ENCODE measurements at places on chromosomes 3 and 15.

GRCh38 chr15:90191794-90192509, 9.2 kb upstream of the SEMA4B start:
- no peak for DNase-seq

DNA sequence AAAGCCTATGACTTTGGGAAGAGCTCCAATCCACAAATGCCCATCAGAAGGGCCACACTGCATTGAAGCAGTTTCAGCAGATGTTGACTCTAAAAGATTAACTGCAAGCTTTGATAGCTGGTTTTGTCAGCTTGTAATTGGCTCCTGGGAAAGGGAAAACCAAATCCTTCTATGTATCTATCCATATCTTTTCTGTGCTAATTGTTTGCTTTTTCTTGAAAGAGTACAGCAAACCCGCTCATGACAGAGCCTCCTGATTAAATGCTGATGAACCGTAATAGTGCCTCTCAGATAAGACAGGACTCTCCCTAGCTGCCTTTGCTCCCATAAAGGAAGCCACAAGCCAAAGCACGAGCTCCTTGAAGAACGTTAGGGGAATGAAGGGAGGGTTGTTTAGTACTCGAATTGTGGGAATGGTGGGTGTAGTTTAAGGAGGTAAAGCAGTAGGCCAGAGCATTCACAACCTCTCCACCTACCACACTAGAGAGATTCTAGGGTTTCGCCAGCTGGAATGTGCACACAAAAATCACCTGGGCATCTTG, 33.6 kb upstream of the LRIG1 start:
- no peak for DNase-seq

GRCh38 chr3:133042778-133043177, 4.6 kb downstream of the TMEM108 start:
- no peak for DNase-seq

DNA sequence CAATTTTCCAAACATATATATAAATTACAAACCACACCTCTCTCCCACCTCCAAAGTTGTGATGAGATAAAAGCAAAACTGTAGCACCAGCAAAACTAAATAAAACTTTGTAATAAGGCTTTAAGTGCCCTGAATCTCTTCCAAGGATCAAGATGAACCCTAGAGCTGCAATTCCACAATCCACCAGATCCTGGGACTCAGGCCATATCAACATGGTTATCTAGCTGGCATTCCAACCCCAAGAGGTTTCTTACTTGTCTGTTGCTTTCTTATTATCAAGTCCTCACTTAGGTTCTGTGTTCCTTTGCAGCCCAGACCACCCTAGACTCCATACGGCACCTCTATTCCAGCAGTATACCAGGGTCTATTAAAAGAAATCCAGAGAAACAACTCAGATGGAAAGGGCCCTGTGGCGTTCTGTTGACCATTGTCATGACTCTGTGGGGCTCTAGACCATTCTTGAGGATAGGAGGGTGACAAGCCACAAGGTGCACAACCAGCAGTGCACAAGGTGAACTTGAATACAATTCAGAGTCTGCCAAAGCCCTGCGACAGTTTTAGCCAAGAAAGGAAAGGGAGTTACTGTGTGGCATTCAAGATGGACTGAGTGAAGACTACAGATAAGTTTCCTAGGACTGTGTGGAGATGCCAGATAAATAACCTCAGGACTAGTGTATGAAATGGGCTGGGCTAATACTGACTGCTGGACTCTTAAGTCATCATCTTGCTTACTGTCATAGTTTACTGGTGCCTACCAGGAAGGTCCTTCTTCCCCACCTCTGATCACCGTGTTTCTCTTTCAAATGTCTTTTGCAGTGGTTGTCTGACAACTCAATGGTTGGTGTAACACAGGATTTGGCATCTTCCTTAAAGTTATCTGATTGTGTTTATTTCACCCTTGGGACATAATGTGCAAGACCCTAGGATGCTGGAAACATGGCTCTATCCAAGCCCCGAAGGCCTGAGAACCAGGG, 27.2 kb downstream of the ACKR2 start:
- DNase-seq: no peak

DNA sequence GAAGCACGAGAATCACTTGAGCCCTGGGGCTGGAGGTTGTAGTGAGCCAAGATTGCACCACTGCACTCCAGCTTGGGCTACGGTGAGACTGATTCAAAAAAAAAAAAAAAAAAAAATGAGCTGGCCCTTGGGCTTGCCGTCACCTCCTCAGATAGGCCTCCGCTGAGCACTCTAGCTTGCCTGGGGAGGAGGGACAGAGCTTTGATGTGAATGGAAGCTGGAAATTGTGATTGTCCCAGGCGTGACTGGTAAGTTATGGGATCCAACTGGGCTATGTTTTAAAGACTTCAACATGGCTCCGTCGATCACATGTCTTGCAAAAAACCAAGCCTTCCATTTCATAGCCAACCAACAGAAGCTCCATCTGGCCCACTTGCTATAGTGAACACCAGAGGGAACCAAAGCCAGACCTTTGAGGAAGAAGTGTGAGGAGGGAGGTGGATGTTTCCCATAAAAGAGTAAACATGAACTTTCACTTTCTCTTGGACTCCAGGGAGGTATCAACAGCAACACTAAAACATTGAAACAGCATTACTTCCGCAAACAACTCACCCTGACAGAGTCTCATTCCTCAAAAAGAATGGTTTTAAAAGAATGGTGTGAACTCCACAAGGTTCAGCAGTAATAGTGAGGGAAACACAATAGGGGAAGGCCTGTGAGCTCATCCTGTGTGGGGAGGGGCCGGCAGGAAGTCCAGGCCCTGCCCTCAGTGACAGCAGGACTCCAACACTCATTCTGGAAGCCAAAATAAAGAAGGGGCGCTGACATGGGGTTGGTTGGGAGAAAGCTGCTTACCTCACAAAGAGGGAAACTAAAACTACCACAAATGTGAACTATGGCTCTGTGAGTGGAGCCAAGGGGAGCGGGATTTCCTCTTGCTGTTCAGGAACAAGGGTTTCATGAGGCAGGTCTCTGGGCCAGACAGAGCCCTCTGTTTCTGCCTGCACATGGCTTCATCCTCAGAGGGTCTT, 59.2 kb upstream of the IL12A start:
- DNase-seq: peak; percentile 2
